Natural killer cell treated with Interleukin-12 subunit alpha and Interleukin-12 subunit beta and Interleukin-15 and Interleukin-18, amount 100 ng/mL, for 72 hours (primary cell): ENCODE measurements at places on chromosomes 13 and 19. TPM values are rescaled to one million over a fixed set of nuclear protein-coding genes. Genes with fewer than 3 reads are reported as not detected.
A peak's percentile ranks its signal among the peaks of the same experiment; 100 is the strongest.

Gene IGSF23
- not detected for total RNA-seq

Gene LILRB2
- total RNA-seq = 1.5 TPM

Gene POGLUT2
- total RNA-seq = 5.5 TPM

Gene ZBTB32
- total RNA-seq = 295 TPM

Gene CFAP97D2
- total RNA-seq = not detected

Gene GPR18
- 13.0 TPM for total RNA-seq

DNA sequence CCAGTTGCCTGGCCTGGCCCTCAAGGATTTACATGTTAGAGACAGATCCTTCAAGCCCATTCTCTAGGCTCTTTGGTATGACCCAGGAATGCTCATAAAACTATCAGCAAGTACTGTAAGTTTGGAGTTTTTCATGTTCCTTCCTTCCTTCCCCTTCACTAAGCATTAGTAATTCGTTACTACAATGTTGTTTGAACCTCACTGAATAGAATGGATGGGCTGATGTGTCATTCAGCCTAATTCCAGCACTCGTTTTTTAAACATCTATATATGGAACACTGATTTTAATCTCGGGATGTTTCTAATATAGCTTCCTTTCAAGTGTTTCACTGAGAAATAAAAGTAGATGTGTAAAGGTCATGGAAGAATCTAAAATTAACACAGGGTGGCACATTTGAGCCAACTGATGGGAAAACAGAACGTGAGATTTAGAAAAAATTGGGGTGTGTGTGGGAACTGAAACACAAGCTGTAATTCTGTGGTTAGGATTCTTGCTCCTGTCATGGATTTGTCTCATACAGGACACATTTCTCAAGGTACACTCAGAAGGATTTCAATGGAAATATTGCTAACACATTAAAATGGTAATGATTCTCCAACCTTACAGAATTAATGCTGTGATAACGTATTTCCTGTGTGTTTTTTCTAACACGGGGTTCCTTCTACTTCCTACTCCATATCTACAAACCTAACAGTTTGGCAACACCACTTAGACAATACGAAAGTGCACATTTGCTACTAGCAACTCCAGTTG lies 93.4 kb downstream of the FLT1 start:
- DNase-seq = no peak

GRCh38 chr13:105343134-105343806 lies 1192.2 kb downstream of the EFNB2 start:
- no peak for DNase-seq

GRCh38 chr19:15238639-15239155 lies 6.4 kb upstream of the EPHX3 start:
- DNase-seq = no peak

DNA sequence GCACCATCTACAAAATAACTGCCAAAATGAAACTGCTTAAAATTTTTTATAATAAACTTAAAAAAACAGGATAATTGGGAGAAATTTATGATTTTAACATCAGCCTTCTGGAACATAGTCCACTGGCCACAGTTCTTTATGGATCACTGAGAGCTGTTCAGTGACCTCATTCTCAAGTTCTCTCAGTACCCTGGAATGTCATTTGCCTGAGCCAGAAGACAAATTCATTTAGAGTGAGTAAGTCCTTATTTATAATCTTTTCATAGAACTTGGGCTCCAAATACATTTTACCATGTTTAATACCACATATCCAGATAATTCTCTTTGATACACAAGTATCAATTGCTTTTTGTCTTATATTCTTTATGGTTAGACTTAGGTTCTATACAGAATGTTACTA lies 87.6 kb downstream of the CAB39L start:
- DNase-seq = no peak

DNA sequence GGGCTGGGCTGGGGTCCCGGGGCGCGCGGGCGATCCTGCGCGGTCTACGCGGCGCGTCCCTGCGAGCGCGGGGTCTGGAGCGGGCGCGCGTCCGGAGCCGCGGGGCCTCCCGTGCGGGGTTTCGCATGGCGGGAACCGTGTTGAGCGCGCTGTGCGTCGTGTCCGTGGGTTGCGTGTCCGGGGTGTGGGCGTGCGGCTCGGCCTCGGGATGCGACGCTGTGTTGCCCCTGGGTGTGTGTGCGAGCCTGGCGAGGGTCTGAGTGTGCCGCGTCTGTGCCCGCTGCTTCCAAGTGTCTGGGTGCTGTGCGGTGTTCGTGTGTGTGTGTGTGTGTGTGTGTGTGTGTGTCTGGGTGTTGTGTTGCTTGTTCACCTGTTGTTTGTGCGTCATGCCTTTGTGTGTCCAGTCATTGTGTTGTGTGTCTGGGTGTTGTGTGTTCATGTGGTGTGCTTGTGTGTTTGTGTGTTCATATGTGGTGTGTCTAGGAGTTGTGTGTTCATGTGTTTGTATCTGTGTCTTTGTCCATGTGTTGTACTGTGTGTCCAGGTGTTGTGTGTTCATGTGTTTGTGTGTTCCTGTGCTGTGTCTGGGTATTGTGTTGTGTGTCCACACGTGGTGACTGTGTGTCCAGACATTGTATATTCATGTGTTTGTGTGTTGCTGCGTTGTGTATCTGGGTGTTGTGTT lies 552 bp downstream of the PLK5 start:
- no peak for DNase-seq

DNA sequence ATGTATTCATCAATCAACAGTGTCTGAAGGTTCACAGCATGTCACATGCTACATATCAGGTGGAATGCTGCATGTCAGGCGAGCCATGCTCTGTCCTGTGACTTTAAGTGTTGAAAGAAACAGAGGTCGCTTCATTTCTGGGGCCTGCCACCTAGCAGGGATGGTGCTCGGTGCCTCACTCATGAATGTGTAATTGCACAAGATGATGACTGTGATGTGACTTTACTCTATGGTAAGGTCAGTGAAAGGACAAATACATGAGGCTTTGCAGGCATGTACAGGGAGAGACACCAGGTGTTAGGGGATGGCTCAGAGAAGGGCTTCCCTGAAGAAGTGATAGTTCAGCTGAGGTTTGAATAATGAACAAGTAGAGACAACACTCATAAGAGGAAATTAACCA lies 66.7 kb downstream of the FRY start:
- DNase-seq = no peak

- no peak for DNase-seq
Observed at GRCh38 chr19:33603377-33603776, 18.4 kb upstream of the CHST8 start.

DNA sequence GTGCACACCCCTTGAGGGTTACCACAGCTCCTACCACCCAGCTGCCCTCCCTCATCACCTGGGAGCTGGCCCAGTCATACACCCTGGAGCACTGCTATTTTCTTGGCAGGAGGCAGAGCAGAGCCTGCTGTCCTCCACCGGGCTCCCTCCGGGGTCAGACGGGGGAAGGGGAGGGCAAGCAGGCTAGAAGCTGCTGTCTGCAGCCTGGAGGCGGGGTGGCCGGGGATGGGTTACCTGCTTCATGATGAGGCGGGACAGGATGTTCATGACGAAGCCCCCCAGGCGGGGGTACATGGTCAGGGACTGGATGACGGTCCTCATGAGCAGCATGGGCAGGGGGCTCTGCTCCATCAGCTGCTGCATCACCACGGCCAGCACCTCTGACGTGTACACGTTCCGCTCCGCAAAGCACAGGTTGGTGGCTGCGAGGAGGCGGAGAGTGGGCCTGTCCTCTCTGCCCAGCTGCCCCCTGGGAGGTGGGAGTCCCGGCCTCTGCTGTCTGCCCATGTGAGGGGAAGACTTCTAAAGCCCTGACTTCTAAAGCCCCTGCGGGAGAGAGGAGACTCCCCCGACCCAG lies 2.7 kb upstream of the RSPH6A start:
- peak; percentile 51 for DNase-seq

DNA sequence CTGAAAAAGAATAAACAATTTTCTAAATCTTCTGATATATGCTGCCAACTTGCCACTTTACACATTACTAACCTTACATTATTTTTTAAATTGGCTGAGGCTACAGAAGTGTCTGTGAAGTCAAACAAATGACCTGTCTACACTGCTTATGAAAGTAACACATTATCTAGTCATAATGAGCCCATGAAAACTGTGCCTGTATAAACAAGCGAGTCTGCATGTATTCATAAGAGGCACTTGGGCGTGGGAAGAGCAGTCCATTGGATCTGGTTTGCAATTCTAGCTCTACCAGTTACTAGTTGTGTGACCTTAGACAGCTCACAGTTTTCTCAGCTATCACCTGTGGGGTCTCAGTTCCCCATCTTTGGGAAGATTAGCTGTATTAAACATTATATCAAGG lies 3.1 kb downstream of the VPS36 start:
- no peak for DNase-seq

- no peak for DNase-seq
Observed at GRCh38 chr13:45881353-45881752, 29.8 kb upstream of the SIAH3 start.

GRCh38 chr13:51331354-51331861 lies 8.1 kb upstream of the SERPINE3 start:
- no peak for DNase-seq

DNA sequence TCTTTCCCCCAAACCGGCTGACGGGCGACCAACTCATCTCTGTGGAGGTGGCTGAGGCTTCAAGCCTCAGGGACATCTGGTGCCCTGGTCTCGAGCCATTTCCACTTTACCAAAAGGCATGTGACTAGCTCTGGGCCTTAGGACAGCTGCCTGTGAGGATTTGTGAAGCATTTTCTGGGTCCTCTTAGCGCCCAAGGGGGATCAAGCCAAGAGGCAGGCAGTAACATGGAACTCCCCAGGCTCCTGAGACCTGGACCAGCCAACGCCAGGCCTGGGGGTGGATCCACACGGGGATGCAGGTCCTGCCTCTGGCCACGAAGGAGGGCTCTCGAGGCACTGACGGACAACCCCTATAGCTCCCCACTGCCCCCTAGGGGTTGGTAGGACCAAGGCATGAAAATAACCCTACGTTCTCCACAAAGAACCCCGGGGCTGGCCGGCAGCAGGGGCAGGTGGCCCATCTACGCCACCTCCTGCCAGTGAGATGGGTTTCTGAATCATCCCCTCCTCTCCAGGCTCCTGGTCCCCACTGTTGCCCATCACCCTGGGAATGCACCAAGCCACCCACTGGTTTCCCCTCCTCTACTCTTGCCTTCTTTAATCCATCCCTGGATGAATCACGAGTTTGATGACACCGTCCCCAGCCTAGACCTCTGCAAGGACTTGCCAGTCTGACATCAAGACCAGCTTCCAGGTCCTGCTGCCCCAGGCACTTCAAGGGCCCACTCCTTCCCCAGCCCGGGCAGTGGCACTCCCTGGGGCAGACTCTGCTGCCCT lies 7.0 kb upstream of the MYDGF start:
- no peak for DNase-seq

- DNase-seq = peak; percentile 39
Observed at GRCh38 chr19:425056-425455, 16.1 kb upstream of the C2CD4C start.

DNA sequence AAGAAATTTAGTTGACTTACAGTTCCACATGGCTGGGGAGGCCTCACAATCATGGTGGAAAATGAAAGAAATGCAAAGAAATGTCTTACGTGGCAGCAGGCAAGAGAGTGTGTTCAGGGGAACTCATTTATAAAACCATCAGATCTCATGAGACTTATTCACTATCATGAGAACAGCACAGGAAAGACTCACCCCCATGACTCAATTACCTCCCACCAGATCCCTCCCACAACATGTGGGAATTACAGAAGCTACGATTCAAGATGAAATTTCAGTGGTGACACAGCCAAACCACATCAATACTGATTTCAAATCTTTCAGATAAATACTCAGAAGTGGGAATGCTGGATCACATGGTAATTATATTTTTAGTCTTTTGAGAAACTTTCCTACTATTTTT lies 1357.9 kb downstream of the SLITRK5 start:
- DNase-seq = no peak

- no peak for DNase-seq
Observed at GRCh38 chr13:28357247-28357825, 137.6 kb downstream of the FLT1 start.

- DNase-seq = no peak
Observed at GRCh38 chr13:67204764-67205163, 25.4 kb downstream of the PCDH9 start.

DNA sequence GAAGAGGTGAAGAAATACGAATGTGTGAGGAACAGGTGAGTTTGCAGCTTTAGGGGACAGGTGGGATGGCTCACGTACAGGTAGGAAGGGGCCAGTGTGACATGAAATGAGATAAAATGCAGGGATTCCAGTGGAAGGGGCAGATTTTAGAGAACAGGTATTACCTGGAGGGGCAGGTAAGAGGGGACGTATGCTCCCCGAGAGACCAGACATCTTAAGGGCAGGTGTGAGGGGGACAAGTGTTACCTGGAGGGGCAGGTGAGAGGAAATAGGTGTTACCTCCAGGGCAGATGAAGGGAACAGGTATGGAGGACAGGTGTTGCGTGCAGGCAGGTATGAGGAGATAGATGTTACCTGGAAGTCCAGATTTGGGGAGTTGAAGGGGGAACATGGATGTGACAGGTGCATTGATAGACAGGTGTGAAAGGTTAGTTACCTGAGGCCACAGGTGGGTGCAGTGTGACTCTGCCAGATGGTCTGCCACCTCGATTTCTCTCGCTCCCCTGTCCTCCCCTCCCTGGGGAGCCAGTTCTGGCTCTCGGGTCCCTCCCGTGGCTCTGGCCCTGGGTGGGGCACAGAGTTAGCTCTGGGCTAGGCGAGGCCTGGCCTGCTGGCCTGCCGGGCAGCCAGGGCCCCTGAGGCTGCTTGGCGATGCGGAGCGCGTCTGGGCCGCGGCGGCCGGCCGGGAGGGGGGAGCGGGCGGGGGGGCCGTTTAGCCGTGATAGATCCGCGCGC lies 2.1 kb downstream of the ERFL start:
- DNase-seq = no peak

GRCh38 chr13:30300596-30300995 lies 6.8 kb downstream of the KATNAL1 start:
- no peak for DNase-seq

- no peak for DNase-seq
Observed at GRCh38 chr13:109867766-109868165, 81.4 kb upstream of the IRS2 start.

- no peak for DNase-seq
Observed at GRCh38 chr13:112943309-112944125, 25.5 kb upstream of the MCF2L start.

- no peak for DNase-seq
Observed at GRCh38 chr19:11767633-11768133, 883 bp downstream of the ZNF441 start.

- no peak for DNase-seq
Observed at GRCh38 chr19:50290775-50291174, 38.4 kb downstream of the KCNC3 start.
